ENCODE measurements at places on chromosomes 5 and 9.

DNA sequence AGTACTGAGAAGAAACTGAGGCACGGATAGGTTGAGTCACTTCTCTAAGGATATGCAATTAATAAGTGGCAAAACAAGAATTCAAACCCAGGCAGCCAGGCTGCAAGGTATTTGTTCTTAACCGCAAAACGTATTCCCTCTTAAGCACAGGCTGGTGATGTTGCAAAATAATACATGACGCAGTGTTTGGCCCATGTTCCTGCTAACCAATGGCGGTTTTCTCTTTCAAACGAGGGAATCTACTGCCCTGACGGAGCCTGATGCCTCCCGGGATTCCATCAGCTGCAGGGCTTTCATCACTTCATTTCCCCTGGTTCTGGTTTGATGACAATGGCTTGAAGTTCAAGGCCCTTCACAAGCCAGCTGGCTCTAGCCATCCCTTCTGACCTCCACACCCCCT is 154.8 kb downstream of the SLIT3 start:
- no peak for DNase-seq

DNA sequence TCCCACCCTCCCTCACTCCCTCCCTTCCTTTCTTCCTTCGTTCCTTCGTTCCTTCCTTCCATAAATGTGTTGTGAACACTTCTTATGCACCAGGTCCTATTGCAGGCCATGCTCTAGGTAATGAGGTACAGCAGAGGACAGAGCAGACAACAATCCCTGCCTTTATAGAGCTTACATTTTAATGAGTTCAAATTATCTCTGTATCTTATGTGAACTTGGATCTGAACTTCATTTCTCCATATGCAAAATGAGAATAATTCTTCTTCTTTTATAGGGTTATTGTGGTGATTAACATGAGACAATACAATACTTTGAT is 37.2 kb downstream of the SLC27A6 start:
- no peak for DNase-seq

- DNase-seq, result no peak
These were observed 8.5 kb upstream of the ORM1 start for GRCh38 chr9:114314256-114314867.

- no peak for DNase-seq
These were observed 44.8 kb upstream of the CYLC2 start for GRCh38 chr9:102950346-102950745.

DNA sequence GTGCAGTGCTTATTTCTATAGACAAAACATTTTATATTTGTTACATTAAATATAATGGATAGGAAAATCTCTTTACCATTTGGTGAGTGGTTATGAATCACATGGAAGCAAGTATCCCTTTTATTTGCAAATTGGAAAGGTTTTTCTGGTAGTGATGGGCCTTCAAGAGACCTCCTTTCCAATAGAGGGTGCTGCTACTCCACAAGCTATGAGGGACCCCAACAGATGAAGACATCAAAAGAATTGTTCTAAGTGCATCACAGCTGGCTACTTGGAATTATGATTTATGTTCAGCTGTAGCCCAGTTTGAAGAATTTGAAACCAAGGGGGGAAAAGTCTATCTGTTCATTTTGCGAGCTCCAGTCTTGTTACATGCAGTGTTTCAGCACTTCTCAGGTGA is 493.7 kb upstream of the SGCD start:
- DNase-seq, result no peak

DNA sequence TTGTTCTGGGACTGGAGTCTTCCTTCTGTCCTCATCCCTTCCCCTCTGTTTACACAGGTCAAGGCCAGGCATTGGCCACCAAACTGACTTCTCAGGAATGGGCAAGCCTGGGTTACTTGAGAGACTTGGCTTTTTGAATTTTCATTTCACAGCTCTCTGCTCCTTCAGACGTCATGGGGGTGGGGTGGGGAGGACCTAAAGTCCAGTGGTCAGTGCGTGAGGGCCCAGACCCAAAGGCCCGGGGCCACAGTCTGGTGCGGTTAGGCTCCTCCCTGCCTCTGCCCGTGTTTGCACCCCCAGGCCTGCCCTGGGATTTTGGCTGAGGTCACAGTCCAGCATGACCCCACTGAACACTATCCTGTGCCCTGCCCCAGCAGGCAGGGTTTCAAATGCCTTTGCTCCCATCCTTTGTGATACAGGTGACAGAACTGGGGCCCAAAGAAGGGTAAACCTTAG is 4.1 kb upstream of the CXXC5 start:
- no peak for DNase-seq

GRCh38 chr5:115557667-115558387 is 13.3 kb upstream of the FEM1C start:
- DNase-seq, result no peak

GRCh38 chr5:135460246-135461033 is 8.3 kb upstream of the TIFAB start:
- no peak for DNase-seq

- DNase-seq, result no peak
These were observed 120.2 kb downstream of the PDE4D start for GRCh38 chr5:59773294-59773693.

DNA sequence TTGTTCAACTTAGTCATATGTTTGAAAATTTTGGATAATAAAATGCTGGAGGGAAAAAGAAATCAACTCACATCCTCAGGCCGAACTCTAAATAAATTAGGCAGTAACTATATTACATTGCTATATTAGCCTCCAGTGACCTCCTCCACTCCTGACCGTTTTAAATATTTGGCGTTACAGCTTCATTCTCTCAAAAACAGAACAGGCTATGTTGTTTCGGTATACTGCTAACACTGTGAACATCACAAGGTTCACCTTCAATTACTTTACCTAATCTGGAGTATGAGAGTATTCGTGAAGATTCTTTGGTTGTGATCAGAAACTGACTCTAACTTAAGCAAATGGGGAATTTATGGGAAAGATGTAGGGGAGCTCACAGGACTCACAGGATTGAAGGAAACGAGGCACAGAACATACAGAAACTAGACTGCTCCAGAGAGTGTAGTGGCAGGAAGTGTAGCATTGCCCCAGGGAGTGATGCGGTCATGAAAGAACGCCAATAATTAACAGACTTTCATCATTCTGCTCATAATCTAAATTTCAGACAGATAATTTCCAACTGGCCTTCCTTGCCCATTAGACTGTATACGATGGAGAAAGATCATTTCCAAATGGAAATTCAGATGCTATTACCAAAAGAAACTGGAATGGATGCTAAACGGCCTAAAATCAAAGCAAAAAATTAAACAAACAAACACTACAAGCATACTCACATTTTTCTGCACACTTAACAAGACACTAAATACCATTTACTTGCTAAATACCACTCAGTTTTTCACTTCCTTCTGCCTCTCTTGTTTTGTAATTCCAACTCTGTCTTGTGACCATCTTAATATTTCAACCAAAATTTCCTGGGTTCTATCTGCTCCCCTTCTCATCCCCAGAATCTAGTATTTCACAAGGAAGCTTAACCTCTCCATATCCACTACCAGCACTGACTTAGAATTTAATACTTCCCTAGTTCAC is 110.1 kb upstream of the LPAR1 start:
- no peak for DNase-seq

- DNase-seq, result peak; percentile 13
These were observed 41.6 kb upstream of the PITX1 start for GRCh38 chr5:135075621-135076020.

DNA sequence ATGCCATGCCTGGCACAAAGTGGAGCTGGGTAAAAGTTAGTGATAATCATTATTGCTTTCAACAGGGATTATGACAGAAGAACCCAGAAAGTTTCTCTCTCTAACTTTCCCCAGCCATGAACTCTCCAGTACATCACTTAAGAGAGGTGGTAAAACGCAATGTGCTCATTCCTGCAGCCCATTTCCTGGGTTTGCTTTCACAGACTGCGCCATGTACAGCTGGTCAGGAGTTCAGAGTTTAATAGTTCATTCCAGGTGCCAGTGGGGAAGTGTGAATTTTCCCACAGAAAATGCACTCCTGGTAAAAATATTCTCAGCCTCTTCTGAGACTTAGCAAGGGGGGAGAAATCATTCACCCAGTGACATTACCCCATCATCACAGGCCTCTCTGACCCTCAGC is 35.5 kb downstream of the ADAM19 start:
- no peak for DNase-seq

DNA sequence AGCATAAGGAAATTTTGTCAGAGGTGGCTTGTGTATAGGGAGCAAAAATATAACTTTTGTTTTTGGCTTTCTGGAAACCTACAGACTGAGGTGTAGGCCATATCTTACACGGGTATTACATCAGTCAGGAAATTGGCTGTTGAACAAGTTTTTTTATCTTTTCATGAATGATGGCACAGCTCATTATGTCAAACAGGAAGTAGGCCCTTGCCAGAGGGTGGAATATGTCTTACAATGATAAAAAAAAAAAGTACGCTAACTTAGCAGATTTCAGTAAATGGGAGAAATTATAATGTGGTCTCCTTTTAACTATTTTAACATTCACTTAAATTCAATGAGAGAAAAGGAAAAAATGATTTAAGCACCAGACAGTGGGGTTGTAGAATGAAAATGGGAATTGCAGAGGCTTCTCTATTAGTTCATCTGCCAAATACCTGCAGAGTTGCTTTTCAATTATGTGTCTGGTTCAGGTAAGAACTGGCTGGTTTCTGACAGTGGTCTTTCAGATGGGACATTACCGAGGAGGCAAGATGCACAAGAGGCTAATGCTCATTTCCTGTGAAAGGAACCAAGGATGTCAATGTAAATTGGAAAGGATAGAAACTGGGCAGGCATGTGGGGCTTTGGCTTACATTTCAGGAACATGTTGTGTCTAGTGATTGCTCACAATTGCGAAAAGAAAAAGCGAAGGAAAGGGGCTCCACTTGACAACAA is 169.9 kb downstream of the NNT start:
- no peak for DNase-seq

GRCh38 chr9:75200892-75201470 is 112.7 kb downstream of the OSTF1 start:
- no peak for DNase-seq

- no peak for DNase-seq
These were observed 154.8 kb upstream of the KLF9 start for GRCh38 chr9:70569070-70569772.

DNA sequence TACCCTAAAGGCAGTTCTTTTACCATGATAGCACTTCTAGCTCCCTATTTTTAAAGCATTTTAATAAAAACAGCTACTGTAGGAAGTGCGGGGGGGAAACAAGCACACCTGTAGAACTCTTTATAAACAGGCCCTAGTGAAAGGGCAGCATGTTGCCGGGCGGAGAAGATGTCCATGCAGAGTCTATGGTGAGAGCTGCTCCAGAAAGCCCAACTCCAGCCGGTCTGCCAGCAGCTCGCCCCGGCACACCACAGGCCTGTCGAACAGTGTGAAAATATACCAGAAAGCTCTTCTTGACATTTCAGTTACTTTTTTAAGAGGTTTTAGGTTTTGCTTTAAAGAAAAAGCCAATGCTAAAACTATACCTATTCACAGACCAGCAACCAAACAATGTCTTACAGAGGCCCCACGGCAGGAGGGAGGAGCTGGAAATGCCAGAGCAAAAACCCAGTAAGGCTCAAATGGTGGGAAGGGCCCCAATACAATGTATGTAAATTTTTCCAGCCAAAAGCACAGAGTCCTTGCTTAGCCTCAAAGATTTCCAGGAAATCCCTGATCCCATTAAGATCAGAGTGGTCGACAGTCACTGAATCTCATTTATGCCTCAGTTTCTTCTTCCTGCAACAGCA is 121.2 kb downstream of the SAXO1 start:
- no peak for DNase-seq

Data from head of caudate nucleus (tissue), 42 donors.